ENCODE measurements at places on chromosomes 2 and 18. TPM values are rescaled to one million over a fixed set of nuclear protein-coding genes. Genes with fewer than 3 reads are reported as not detected.

Gene R3HDM1
- total RNA-seq = 27.1 TPM

- DNase-seq = no peak
- H3K4me1 ChIP-seq = peaks cover 12% of the 10 kb centered on the region
- H3K36me3 ChIP-seq = peaks cover 3% of the 10 kb centered on the region
- H3K4me3 ChIP-seq = no peak overlapping the region
- no peaks in the 10 kb centered on the region for H3K27me3 ChIP-seq
Observed at GRCh38 chr2:164561416-164561815, 59.9 kb downstream of the GRB14 start.

DNA sequence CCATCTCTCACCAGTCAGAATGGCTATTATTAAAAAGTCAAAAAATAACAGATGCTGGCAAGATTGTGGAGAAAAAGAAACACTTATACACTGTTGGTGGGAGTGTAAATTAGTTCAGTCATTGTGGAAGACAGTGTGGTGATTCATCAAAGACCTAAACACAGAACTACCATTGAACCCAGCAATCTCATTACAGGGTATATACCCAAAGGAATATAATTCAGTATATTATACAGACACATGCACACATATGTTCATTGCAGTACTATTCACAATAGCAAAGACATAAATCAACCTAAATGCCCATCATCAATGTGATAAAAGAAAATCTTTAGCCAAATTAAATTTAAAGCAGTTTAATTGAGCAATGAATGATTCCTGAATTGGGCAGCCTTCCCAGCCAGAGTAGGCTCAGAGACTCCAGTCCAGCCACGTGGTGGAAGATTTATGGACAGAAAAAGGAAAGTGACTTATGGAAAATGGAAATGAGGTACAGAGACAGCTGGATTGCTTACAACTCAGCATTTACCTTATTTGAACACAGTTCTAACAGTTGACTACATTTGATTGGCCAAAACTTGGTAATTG, 377.1 kb upstream of the SLC39A10 start:
- no peak overlapping the region for H3K4me3 ChIP-seq
- no peaks in the 10 kb centered on the region for H3K4me1 ChIP-seq

DNA sequence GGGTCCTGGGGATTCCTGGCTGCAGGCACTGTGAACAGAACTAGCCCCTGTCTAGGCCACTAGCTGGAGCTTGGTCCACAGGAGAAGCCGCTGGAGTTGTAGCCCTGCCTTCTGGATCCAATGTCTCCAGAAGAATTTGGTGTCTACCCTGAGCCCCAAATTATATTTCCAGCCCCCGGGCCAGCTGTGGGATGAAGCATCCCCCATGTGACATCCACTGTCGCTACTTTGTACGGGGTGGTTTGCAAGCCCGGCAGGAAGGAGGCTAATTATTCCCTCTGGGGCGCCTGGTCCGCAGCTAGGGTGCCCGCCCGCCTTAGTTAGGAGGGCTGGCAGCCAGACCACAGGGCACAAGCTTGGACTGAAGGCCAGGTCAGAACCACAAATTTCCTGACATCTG, 106.5 kb downstream of the SMAD7 start:
- H3K27ac ChIP-seq = no peak overlapping the region
- DNase-seq = no peak
- peaks cover 10% of the 10 kb centered on the region for H3K4me1 ChIP-seq
- H3K4me3 ChIP-seq = no peak overlapping the region
- no peaks in the 10 kb centered on the region for H3K27me3 ChIP-seq
- H3K36me3 ChIP-seq = no peaks in the 10 kb centered on the region

DNA sequence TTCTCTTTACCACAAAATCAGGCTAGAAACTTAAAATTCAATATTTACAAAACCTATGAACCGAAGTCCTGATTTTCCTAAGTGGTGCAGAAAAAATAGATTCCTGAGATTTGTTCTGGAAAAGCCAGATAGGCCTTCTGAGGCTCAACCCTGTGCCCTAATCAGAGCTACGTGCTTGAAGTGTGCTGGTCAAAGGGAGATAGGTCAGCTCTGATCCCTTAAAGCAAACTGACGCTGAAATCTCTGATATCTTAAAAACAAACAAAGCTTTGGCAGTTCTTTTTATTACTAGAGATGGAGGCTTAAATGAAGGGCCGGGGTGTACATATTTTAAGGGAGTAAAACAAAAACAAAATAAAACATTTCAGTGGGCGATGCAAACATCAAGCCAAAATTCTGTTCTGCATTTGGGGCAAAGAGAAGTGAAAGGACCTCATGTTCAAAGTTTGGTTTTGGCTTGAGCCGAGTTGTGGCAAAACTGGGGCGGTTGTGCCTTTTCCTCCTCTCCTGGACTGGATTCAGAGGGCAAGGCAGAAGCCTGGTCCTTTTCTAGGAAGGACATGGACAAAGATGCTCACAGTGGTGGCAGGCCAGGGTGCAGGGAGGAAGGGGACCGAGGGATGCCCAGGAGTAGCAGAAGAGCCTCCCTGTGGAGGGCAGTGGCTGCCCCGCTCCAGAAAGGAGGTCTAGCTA, 295.0 kb downstream of the CDCA7 start:
- H3K4me3 ChIP-seq = no peak overlapping the region
- no peaks in the 10 kb centered on the region for H3K27me3 ChIP-seq
- H3K4me1 ChIP-seq = no peaks in the 10 kb centered on the region

GRCh38 chr2:112642561-112642960, 3.2 kb upstream of the SLC20A1 start:
- no peaks in the 10 kb centered on the region for H3K27me3 ChIP-seq
- H3K36me3 ChIP-seq = no peaks in the 10 kb centered on the region
- no peak overlapping the region for H3K4me3 ChIP-seq
- DNase-seq = no peak

GRCh38 chr2:19073522-19073921, 284.9 kb downstream of the OSR1 start:
- no peak for DNase-seq
- H3K4me3 ChIP-seq = no peak overlapping the region
- no peaks in the 10 kb centered on the region for H3K27me3 ChIP-seq
- H3K4me1 ChIP-seq = no peaks in the 10 kb centered on the region
- no peaks in the 10 kb centered on the region for H3K36me3 ChIP-seq

DNA sequence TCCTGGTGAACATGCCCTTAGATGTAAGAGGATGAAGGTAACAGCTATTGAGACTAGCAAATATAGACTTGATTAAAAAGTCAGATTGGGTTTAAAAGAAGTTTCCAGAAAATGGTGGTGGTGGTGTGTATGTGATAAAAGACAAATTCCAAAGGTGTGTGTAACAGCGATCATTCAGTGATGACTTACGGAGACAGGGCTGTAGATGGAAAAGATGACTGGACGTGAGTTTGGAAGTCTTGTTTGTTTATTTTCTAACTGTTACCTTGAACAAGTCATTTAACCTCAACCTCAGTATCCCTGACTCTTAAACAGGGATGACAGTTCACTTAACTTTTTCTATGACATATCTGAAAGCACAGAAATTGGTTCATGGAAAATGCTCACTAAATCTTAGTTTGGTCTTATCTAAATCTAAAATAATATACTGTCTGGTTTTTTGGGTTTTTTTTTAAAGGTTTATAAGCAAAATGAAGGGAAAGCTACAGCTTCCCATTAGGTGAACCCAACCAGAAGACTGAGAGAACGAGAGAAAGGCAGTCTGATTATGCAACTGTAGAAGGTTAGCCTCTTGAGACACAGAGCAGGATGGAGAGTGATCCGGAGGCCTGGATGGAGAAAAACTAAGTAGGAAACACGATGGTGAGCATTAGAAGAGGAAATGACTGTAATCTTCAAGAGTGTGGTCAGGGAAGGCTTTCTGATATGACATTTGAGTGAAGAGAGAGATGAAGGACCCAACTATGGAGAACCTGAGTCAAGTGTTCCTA, 71.9 kb downstream of the TCF4 start:
- no peak overlapping the region for H3K27ac ChIP-seq
- H3K36me3 ChIP-seq = no peaks in the 10 kb centered on the region
- no peak for DNase-seq
- no peaks in the 10 kb centered on the region for H3K4me1 ChIP-seq
- H3K27me3 ChIP-seq = no peaks in the 10 kb centered on the region
- no peak overlapping the region for H3K4me3 ChIP-seq

DNA sequence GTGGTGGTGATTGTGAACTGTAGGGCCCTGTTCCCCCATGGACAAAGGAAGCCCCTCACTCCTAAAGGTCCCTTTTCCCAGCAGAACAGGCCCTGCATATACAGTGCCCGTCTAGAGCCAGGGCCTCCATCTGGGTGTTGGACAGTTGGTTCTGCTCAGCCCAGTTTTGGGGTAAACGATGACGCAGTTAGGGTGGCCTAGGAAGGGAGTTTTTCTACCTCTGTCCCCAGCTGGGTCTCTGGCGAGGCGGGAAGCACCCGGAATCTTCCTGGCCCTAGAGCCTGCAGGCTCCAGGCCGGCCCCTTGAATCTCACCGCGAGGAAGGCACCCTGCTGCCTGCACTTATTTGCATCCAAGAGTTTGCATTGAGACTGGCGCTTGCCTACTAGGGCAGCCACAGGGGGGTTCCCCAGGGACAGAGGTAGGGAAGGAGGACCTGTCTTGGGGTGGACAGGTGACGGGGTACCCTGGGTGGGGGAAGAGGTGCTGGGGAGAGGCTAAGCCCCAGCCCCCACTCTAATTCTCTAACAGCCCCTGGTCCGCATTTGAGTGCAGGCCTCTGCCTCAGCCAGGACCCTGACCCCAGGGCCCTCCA, 529 bp upstream of the MTA3 start:
- peak; percentile 39 for DNase-seq
- H3K4me1 ChIP-seq = peaks cover 21% of the 10 kb centered on the region
- no peaks in the 10 kb centered on the region for H3K27me3 ChIP-seq
- no peak overlapping the region for H3K4me3 ChIP-seq
- peak overlapping the region; percentile 95 for H3K27ac ChIP-seq

Gene SS18
- 90.3 TPM for total RNA-seq

GRCh38 chr2:44184106-44184505, 15.4 kb downstream of the PPM1B start:
- no peak overlapping the region for H3K27ac ChIP-seq
- peaks cover 32% of the 10 kb centered on the region for H3K4me1 ChIP-seq
- H3K4me3 ChIP-seq = no peak overlapping the region
- H3K36me3 ChIP-seq = no peaks in the 10 kb centered on the region
- H3K27me3 ChIP-seq = no peaks in the 10 kb centered on the region

Gene ZNF396
- total RNA-seq = 4.6 TPM

DNA sequence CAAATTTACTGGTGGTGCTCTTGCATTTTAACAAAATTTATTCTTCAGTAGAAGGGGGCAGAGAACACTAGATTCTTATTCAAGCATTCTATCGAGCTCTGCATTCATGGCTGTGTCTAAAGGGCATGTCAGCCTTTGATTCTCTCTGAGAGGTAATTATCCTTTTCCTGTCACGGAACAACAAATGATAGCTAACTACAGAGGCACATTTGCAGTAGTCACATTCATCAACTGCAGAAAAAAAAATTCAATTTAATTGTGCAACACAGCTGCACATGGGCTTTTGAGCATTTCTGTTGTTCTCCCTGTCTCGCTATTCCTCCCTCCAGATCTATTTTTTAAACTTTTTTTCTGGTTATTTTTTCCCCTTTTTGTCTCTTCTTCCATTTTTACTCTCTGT, 13.0 kb upstream of the DLX1 start:
- no peaks in the 10 kb centered on the region for H3K27me3 ChIP-seq
- no peaks in the 10 kb centered on the region for H3K4me1 ChIP-seq
- H3K4me3 ChIP-seq = no peak overlapping the region
- H3K27ac ChIP-seq = no peak overlapping the region
- no peaks in the 10 kb centered on the region for H3K36me3 ChIP-seq

- no peaks in the 10 kb centered on the region for H3K4me1 ChIP-seq
- no peaks in the 10 kb centered on the region for H3K27me3 ChIP-seq
- DNase-seq = no peak
- H3K4me3 ChIP-seq = no peak overlapping the region
Observed at GRCh38 chr18:57947117-57947516, 96.9 kb upstream of the NEDD4L start.
